Nephron progenitor cell (in vitro differentiated cells): ENCODE measurements at places on chromosomes 7 and 10.

DNA sequence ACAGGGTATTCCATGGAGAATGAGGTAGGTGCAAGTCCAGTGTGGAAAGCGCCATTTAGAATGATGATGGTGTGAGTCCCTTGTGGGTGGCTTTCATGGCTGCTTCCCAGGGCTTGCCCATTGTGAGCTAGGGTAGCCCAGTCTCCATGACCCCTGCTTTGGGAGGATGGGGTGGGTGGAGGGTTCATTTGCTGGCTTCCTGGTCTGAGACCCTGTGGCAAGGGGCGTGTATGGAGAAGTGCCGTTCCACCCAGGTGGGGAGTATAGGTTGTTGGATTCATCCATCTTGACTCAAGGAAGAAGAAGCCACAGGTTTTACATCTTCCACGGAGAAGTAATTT is 27.7 kb downstream of the CCM2 start:
- DNase-seq: no peak

- no peak for DNase-seq
Observed at GRCh38 chr7:140322759-140323158, 75.6 kb downstream of the SLC37A3 start.

DNA sequence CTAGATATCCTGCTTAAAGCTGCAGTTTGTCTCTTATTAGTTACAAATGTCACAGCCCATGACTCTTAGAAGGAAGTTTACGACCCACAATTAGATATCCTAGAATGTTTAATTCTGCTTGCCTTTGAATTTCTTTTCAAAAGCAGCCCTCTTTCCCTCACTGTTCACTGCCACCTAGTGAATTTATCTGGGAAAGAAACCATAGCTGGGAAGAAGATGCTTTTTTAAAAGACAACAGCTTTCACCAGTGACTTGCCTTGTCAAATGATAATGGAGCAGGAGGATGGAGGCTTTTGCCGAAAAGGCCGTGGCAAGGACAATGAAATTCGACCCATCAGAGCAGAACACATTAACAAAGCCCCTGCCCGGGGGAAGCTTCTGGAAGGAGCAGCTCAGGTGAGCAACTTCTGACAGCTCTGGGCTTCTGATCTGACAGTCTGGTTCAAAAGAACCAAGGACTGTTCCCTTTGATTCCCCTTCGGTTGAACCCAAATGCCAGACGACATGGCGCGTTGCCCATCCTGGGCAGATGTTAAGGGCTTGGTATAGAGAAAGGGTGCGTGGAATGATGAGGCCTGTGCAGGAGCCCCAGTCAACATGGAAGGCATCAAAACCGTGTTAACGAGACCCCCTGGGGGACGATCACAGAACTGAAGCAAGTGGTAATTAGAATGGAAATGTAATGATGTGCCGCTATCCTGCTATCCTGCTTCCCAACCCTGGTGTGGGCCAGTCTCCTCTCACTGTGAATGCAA is 236.8 kb downstream of the FRMD4A start:
- peak; percentile 18 for DNase-seq

GRCh38 chr10:118571123-118571522 is 24.3 kb downstream of the PRLHR start:
- no peak for DNase-seq

DNA sequence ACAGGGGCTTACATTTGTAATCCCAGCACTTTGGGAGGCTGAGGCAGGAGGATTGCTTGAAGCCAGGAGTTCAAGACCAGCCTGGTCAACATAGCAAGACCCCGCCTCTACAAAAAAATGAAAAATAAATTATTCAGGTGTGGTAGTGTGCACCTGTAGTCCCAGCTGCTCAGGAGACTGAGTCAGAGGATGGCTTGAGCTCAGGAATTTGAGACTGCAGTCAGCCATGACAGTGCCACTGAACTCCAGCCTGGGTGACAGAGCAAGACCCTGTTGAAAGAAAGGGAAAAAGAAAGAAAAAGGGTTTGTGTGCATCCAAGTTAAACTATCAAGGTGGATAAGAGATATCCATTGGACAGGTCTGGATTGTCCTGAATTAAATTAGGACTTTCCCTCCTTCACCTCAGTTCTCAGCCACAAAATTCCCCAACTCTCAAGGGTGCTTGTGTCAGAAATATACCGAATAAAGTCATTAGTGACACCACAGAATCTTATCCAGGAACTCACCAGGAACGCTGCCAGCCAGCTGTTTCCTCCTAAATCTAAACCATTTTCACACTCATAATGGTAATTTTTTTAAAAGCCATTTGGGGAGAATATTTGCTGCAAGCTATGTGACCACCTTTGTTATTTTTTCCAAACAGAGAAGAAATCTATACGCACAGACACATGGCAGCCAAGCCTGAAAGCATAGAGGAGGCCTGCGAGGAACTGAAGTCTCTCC is 12.0 kb downstream of the AFAP1L2 start:
- DNase-seq: no peak

DNA sequence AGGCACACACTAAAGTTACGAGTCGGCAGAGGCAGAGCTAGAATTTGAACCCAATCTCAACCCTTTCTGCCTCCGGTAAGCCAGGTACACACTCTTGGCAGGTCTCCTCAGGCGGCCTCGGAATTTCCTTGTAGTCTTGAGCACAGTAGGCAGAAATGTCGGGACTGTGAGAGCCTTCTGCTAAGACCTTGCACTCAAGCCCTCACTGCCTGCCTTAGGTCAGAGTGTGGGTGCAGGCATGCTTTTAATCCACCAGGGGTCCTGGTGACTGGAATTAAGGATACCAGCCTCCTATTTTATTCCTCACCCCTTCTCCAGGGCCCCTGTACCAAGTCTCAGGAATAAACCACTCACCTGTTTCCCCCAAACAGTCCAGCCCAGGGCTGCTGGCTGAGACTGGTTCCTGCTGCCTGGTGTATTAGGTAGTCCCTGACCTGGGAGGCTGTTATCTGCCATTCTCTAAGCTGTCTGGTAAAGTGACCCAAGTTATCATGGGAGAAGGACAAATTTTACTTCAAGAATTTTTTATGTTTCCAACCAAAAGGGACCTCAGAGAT is 855 bp downstream of the ATP6V1F start:
- DNase-seq: peak; percentile 58

DNA sequence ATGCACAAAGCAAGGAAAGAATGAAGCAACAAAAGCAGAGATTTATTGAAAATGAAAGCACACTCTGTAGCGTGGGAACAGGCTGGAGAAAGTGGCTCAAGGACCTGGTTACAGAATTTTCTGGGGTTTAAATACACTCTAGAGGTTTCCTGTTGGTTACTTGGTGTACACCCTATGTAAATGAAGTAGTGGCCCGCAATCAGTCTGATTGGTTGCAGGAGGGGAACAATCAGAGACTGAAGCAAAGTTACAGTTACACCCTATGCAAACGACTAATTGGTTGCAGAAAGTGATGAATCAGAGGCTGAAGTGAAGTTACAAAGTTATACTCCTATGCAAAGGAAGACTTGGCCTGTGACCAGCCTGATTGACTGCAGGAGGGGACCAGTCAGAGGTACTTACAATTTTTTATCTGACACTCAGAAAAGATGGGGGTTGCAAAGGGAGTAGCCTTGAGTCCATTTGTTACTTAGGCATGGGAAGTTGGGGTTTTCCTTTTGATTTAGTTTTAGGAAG is 3.6 kb upstream of the MTPN start:
- no peak for DNase-seq

GRCh38 chr10:123229927-123230630 is 75.9 kb downstream of the BUB3 start:
- DNase-seq: peak; percentile 63

DNA sequence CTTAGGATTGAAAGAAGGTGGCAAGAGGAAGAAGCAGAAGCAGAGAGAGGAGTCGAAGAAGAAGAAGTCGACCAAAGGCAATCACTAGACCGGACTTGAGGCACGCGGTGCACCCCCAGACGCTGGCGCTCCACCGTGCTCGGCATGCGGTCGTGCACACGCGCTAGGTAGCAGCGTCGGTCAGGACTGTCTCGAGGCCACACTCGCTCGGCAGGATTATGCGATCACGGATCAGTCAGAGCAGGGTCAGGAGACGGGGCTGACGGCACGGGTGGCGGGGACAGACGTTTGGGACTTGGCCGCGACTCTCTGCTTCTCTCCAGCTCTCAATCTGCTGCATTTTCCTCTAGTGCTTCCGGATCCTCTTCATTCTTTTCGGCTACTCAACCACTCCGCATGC is 79.2 kb downstream of the DNAJB6 start:
- no peak for DNase-seq

GRCh38 chr7:28028471-28028870 is 152.1 kb downstream of the JAZF1 start:
- DNase-seq: no peak
